ENCODE measurements at places on chromosomes 13 and 19.
A peak's percentile ranks its signal among the peaks of the same experiment; 100 is the strongest.

GRCh38 chr19:49938662-49939061, 9.4 kb upstream of the NUP62 start:
- no peak for DNase-seq

GRCh38 chr13:60214213-60215055, 50.7 kb upstream of the DIAPH3 start:
- DNase-seq: no peak

GRCh38 chr13:98879957-98880356, 97.9 kb downstream of the DOCK9 start:
- DNase-seq: no peak

GRCh38 chr13:26977541-26977940, 194.1 kb downstream of the USP12 start:
- DNase-seq: no peak

GRCh38 chr19:16076958-16077611, 790 bp downstream of the TPM4 start:
- peak; percentile 30 for DNase-seq

- no peak for DNase-seq
Observed at GRCh38 chr13:20399961-20400360, 125.7 kb downstream of the CRYL1 start.

DNA sequence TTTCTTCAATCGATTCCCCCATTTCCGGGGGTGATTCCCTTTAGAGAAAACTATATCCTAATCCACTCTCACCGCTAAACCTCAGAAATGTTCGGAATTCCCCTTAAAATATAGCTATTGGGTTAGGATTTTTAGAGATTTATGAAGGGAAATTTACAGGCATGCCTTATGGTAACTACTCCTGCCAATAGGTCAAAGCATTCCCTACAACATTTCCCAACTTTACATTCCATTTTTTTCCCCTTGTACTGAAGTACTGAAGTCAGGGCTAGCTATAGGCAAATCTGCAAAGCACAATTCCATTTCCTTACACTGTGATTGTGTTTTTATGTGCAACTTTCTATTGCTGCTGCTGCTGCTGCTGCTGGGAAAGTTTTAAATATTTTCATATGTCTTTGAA, 2.1 kb downstream of the EDNRB start:
- no peak for DNase-seq

GRCh38 chr19:11882606-11883005, 5.0 kb upstream of the ZNF69 start:
- DNase-seq: no peak

GRCh38 chr13:41694545-41695301, 237.4 kb downstream of the RGCC start:
- no peak for DNase-seq

DNA sequence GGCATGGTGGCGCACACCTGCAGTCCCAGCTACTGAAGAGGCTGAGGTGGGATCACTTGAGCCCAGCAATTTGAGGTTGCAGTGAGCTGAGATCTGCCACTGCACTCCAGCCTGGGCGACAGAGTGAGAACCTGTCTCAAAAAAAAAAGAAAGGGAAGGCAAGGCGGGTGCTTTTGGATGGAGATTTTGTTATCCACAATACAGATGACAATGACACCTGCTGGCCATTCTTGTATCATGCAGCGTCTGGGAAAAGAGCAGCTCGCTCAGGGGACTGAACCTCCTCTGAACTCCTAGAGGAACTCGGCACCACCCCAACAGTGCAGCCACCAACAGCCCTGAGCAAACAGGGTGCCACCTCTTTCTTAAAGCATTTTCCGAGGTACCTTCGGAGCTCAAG, 22.8 kb downstream of the HAUS8 start:
- no peak for DNase-seq

DNA sequence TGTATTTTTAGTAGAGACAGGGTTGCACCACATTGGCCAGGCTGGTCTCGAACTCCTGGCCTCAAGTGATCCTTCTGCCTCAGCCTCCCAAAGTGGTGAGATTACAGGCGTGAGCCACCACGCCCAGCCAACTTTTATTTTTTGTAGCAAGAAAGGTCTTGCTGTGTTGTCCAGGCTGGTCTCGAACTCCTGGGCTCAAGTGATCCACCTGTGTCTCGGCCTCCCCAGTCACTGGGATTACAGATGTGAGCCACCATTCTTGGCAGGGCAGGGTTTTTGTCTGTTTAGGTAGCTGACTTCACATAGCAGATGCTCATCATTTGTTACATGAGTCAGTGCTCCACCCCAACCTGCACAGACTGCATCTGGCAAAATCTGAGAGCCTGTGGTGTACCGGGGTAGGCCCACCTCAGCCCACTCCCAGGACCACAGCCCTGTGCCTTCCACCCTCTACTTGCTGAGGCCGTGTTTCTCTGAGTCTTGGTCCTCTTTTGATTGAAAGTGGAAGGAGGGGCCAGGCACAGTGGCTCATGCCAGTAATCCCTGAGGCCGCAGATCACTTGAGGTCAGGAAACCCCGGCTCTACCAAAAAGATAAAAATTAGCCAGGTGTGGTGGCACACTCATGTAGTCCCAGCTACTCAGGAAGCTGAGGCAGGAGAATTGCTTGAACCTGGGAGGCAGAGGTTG, 4.2 kb upstream of the TNPO2 start:
- DNase-seq: no peak

- DNase-seq: no peak
Observed at GRCh38 chr13:110306960-110307766, at the start of the genes COL4A1 and COL4A2. TSS of gene COL4A1 (minus strand) at chr13:110307157. CDS start at chr13:110307027, 130 bp downstream. TSS of gene COL4A2 (plus strand) at chr13:110307284. CDS start at chr13:110307904, 620 bp downstream.

DNA sequence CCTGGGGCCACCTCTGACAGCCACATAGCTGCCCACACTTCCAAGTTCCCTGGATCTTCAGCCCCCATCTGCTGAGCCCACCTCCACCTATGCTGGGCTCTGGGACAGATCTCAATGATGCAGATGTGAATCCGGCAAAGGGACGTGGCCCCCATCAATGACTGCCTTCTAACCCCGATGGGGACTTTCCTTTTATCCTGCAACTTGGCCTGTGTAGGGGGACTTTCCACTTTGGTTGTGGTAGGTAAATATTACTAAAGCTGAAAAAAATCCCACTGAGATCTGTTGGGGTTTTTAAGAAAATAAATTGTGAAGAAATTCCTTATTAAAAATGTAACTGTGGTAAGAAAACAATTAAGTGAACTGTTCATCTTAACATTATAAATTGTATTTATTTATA, 20.8 kb upstream of the ASPDH start:
- DNase-seq: no peak

GRCh38 chr13:39419876-39420275, 183.1 kb downstream of the LHFPL6 start:
- peak; percentile 13 for DNase-seq

DNA sequence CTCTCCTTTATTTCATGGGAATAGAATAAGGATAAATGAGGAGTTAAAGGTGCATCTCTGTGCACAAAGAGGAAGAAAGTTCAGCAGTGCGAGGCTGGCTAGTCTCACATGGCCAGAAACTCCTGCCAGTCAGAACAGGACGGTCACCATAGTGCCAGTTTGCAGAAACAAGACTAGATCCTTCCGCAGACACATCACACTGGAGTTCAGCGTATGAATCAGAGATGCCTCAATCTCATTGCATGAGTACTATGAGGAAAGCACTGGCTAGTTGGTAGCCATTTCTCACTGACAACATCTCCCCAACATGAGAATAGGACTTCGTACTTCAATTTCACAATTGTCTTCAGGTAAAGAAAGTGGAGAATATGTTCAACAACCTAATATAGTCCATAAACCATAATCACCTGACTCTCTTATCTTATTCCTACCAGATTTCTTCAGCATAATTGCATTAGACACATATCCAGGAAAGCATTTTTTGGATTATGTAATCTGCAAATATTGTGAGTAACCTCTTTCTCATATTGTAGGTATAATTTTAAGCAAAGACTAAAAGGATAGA, 34.9 kb downstream of the RXFP2 start:
- no peak for DNase-seq

- DNase-seq: no peak
Observed at GRCh38 chr13:37230346-37230745, 124.9 kb upstream of the CSNK1A1L start.

DNA sequence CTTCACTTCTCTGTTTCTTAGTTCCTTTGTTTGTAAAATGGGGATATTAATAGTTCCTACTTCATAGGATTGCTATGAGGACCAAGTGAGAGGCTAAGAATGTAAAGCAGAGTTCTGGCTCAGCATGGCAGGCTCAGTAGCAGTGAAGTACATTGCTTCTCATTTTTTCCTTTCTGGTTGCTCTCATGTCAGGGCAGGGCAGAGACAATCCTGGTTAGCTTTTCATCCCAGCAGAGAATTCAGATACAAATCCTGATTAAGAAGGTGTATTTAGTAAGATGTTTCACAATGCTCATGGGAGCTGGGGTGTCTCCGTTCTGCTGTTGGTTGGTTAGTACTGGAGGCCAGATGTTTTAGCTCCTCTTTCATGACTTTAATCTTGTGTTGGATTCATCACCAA, 42.9 kb downstream of the WASF3 start:
- no peak for DNase-seq

Data from NCI-H2107 (cell line).